ENCODE measurements at places on chromosomes 13 and 19.

DNA sequence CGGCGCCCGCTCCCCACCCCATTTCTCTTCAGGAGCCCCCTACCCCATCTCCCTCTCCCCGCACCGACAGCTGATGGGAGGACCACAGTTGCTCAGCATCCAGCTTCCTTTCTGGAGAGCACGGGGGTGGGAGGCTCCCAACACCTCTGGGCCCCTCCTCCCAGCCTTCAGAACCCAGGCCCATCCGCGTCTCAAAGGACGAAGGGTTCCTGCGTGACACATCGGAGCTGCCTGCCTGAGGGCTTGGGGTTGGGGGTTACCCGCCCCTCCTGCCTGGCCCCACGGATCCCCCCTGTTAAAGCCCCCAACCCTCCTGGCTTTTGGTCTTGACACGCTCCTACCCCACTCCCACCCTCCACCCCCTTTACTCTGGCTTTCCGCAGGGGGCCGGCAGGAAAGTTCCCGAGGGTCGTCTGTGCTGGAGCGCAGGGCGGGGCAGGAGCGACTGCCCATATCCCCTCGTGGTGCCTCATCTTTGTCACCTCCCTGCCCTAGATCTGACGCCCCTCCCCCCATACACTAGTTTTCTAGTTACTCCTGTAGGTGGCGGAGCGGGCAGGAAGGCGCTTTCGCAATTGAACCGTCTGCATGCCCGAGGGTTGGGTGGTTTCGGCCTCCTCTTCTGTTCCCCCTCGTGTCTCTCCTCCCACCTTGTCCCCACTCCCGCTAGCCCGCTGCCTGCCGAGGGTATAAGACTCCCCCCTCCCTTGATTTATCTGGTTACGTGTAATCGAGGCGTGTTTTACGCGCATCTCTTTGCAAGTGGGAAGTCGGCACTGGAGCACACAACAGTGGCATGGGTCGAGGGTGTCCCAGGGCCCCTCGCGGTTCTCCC is 924 bp downstream of the TRAPPC5 start:
- H3K27me3 ChIP-seq, result peaks cover 13% of the 10 kb centered on the region
- DNase-seq, result peak; percentile 55
- peak overlapping the region; percentile 89 for H3K4me3 ChIP-seq

DNA sequence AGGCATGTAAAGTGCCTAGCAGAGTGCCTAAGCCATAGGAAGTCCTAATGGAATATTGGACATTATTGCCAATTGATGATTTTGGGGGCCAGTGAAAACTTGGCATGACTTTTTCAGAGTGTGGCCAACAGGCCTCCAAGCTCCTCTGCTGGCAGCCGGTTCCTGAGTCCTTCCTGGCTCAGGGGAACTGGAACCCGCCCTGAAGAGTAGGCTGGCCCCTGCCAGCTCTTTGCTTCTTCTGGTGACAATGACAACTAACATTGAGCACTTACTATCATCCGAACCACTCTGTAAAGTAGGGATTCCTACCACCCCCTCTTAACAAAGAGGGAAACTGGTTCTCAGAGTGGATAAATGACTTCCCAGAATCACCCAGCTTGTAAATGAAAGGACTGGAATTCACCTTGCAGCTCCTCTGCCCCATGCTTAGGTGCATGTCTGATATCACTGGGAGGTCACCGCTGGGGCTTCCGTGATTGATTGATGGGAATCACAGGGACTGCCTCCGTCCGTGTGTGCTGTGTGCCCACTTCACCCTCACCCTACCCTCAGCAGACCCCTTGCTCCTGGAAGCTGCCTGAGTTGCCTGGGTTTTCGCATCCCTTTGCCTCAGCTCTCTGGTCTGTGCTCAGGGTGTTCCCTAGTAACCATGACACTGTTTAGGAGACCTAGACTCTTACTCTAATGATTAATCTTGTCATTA is 50.6 kb downstream of the TNFRSF19 start:
- H3K27ac ChIP-seq, result peak overlapping the region; percentile 84
- H3K4me3 ChIP-seq, result no peak overlapping the region
- DNase-seq, result no peak
- peaks cover 23% of the 10 kb centered on the region for H3K36me3 ChIP-seq
- peaks cover 53% of the 10 kb centered on the region for H3K4me1 ChIP-seq

DNA sequence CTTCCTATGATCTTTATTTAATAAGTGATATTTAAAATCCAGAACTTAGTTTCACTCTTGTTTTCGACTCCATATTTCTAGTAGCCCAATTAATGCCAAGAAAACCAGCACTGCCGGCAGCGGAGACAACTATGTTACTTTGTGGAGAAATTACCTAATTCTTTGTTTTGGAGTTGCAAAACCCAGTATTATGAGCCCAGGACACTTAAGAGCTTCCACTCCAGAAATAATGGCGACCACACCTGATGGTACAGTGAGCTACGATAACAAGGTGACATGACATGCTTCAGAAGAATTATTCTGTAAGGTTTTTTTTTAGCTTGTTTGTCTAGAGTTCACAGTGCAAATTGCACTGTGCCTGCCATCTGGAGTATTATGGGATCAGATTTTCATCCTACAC is 136.4 kb downstream of the ZAR1L start:
- no peaks in the 10 kb centered on the region for H3K4me1 ChIP-seq
- H3K27ac ChIP-seq, result no peak overlapping the region
- DNase-seq, result no peak
- no peaks in the 10 kb centered on the region for H3K27me3 ChIP-seq

DNA sequence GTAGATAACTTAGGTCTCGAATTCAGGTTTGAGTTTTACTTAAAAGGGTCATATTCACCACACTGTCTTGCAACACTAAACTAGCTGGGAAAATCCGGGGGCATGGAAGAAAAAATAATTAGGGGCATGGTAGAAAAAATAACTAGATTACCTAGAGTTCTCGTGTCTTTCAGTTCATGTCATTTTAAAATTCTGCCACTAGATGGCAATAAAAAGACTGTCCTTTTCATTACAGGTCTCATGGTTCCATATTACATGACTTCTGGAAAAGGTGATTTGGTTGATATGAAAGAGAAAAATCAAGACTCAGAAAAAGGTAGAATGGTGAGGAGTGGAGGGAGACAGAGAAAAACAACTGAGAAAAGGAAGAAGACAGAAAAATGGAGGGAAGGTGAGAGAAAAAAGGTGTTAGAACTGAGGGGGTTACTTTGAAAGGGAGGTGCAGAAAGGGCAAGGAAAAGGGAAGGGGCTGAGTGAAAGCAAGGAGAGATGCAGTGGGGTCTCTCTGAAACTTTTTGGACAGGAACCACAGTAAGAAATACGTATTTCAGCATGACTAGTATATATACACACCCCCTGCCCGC is 299.0 kb downstream of the KLF12 start:
- H3K4me1 ChIP-seq, result peaks cover 8% of the 10 kb centered on the region
- peak; percentile 47 for DNase-seq
- H3K27me3 ChIP-seq, result no peaks in the 10 kb centered on the region
- H3K4me3 ChIP-seq, result no peak overlapping the region
- H3K36me3 ChIP-seq, result no peaks in the 10 kb centered on the region

GRCh38 chr19:5296021-5296420 is 44.6 kb downstream of the PTPRS start:
- DNase-seq, result no peak
- no peaks in the 10 kb centered on the region for H3K36me3 ChIP-seq
- no peak overlapping the region for H3K4me3 ChIP-seq
- no peak overlapping the region for H3K27ac ChIP-seq

GRCh38 chr19:31511696-31512095 is 162.5 kb upstream of the TSHZ3 start:
- no peaks in the 10 kb centered on the region for H3K36me3 ChIP-seq
- DNase-seq, result no peak
- no peak overlapping the region for H3K27ac ChIP-seq
- peaks cover 6% of the 10 kb centered on the region for H3K27me3 ChIP-seq

DNA sequence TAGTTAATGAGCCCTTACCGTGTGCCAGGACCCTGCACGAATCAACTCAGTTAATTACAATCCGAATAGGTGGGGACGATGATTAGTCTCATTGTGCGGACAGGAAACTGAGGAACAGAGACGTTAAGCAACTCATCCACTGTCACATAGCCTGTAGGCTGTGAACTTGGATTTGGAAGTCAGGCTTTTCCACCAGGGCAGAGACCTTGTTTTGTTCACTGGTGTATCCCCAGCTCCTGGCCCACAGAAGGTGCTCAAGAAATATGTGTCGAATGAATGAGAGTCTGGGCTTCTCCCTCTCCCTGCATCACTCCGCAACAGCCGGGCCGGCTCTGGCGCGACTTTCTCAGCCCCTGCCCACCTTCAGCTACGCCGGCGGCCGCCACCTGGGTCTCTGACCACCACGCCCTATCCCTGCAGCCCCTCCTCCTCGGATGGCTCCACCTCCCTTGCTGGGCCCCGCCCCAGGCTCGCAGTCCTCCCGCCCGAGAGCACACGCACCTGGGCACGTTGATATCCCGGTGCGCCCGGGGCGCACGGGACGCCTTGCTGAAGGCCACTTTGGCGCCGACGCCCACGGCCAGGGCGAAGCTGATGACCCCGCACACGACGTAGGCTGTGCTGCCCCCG is 1.3 kb downstream of the SHISA7 start:
- H3K4me1 ChIP-seq, result peaks cover 10% of the 10 kb centered on the region
- H3K36me3 ChIP-seq, result peaks cover 5% of the 10 kb centered on the region
- no peak overlapping the region for H3K27ac ChIP-seq
- peaks cover 48% of the 10 kb centered on the region for H3K27me3 ChIP-seq
- no peak for DNase-seq
- H3K4me3 ChIP-seq, result no peak overlapping the region

DNA sequence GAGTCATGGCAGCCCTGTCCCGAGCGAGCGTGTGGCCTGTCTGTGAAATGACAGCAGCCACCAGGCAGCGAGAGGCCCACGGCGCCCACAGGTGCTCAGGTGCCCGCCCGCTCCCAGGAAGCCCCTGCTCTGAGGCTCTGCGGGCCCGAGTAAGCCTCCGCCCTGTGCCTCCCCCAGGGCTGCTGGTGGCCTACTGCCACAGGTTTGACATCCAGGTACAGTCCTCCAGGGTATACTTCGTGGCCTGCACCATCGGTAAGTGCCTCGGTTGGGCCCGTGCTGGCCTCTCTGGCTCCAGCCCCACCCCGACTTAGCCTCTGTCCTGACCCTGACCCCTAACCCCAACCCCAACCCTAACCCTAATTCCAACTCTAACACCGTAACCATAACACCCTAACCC is 15.0 kb upstream of the TMPRSS9 start:
- H3K36me3 ChIP-seq, result peaks cover 7% of the 10 kb centered on the region
- DNase-seq, result no peak
- H3K4me3 ChIP-seq, result no peak overlapping the region

DNA sequence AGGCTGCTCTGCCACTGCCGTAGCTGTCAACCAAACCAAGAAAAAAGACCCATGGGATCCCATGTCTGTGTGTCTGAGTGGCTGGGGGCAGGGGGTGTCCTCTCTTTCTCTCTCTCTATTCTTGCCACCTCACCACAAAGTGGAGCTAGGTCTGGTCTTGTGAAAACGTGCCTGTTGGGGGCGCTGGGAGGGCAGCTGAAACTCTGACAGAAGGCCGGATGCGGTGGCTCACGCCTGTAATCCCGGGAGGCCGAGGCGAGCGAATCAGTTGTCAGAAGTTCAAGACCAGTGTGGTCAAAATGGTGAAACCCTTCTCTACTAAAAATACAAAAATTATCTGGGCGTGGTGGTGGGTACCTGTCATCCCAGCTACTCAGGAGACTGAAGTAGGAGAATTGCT is 29.2 kb downstream of the ZNF146 start:
- no peak for DNase-seq
- no peak overlapping the region for H3K27ac ChIP-seq
- H3K27me3 ChIP-seq, result peaks cover 7% of the 10 kb centered on the region
- no peaks in the 10 kb centered on the region for H3K4me1 ChIP-seq
- peaks cover 40% of the 10 kb centered on the region for H3K36me3 ChIP-seq
- H3K4me3 ChIP-seq, result no peak overlapping the region

- no peak overlapping the region for H3K4me3 ChIP-seq
- H3K27ac ChIP-seq, result no peak overlapping the region
- peak; percentile 7 for DNase-seq
- H3K27me3 ChIP-seq, result no peaks in the 10 kb centered on the region
- no peaks in the 10 kb centered on the region for H3K4me1 ChIP-seq
- H3K36me3 ChIP-seq, result no peaks in the 10 kb centered on the region
Measured at GRCh38 chr13:111531505-111531904, 211.1 kb downstream of the TEX29 start.

- H3K4me1 ChIP-seq, result peaks cover 50% of the 10 kb centered on the region
- H3K27me3 ChIP-seq, result no peaks in the 10 kb centered on the region
- peak overlapping the region; percentile 90 for H3K4me3 ChIP-seq
Measured at GRCh38 chr19:55258476-55258827, 365 bp downstream of the PPP6R1 start.

DNA sequence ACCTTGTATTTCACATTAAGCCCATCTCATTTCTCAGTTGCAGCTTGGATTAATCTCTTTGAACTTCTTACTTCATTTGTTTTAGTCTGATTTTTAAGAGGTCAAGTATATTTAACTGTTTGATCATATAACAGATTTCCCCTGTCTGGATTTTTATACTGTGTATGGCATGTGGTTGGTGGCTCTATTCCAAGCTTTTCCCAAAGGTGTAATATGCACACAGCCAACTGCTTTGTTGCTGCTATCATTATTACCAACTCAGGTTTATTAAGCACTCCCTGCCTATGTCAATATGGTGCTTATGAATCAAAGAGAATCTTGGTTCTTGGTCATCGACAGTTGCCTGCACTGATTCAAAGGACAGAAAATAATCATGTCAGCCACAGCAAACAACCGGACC is 92.6 kb downstream of the RAP2A start:
- H3K36me3 ChIP-seq, result no peaks in the 10 kb centered on the region
- H3K27me3 ChIP-seq, result no peaks in the 10 kb centered on the region
- no peak overlapping the region for H3K4me3 ChIP-seq
- no peak for DNase-seq

DNA sequence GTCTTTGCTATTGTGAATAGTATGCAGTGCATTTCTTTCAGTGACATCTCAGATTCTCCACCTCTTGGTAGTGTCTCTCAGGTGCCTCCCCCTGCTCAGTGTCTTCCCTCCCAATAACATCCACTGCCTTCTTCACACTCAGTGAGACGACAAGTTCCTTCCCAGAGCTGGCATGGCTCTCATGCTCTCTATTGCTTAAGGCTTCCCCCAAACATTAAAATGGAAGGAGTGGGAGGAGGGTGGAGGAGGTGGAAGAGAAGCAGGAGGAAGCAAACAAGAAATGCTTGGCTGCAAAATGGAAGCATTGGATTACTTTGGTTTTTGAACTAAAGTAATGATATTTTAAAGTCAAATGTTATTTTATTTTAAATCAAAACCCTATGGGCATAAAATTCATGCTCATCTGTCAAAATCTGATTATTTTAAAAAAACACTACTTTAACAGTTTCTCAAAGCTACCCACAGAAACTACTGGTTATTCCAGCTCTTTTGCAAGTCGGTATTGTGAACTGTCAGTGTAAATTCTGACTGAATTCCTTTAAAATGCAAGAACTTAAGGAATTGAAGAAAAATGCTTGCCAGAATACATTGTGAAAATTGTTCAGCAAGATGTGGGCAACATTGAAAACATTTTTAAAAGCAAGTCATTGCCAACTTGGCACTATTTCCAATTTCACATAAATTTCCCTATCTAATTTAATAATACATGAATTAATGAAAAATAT is 727.6 kb upstream of the ARGLU1 start:
- no peak overlapping the region for H3K27ac ChIP-seq
- no peaks in the 10 kb centered on the region for H3K36me3 ChIP-seq
- no peaks in the 10 kb centered on the region for H3K4me1 ChIP-seq
- DNase-seq, result no peak
